ENCODE measurements at places on chromosomes 1 and 21.

DNA sequence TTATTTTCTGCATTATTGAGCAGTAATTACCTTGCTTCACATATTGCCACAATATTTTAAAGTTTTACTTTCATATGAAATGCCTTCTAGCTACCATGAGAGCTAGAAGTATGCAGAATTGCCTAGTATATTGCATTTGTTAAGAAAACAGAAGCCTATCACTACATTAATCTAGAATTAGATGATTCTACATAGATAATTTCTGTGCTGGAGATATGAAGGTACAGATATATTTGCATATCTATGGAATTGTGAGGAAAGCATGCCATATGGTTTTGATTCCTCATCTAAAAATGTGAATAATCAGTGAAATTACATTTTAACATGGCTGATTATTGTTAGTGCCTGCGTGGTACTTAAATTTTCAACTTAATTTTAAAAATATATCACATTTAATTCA lies 1418.3 kb downstream of the NCAM2 start:
- DNase-seq, result no peak

DNA sequence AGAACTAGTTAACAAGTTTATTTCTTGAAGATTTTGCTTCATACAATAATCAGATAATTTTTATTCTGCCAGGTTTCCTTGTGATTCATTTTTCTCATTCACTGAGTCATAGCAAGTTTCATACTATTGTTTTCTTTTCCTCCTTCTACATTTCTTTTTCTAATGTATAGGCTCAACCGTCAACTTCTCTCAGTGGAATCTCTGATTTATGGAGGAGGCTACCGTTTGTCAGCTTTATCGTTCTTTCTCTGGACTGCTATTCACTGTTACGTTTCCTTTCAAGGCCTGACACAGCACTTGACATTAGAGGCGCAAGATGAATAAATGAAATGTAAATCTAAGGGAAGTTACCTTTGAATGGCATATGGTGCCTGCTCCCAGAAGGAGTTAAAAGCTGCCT lies 284.3 kb upstream of the NR5A2 start:
- DNase-seq, result no peak

- no peak for DNase-seq
These were observed 73.5 kb upstream of the AKT3 start for GRCh38 chr1:243923292-243924171.

DNA sequence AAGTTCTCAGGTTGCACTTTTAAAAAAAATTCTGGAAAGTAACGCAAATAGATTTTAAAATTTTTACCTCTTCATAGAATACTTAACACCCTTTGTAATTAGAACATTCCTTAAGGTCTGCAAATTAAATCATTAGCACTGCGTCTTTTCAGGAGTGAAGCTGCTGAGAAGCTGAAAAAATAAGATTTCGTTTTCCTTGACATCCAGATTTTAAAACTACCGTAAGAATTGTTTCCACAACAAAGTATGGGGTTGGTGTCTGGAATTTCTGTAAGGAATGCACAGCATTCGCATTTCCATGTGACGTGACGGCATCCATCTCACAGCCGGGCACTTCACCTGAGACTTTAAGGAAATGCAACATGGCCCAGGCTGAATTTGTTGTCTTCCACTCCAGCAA lies 76.3 kb upstream of the COX20 start:
- no peak for DNase-seq

GRCh38 chr1:6188466-6188865 lies 8.3 kb upstream of the CHD5 start:
- DNase-seq, result no peak

DNA sequence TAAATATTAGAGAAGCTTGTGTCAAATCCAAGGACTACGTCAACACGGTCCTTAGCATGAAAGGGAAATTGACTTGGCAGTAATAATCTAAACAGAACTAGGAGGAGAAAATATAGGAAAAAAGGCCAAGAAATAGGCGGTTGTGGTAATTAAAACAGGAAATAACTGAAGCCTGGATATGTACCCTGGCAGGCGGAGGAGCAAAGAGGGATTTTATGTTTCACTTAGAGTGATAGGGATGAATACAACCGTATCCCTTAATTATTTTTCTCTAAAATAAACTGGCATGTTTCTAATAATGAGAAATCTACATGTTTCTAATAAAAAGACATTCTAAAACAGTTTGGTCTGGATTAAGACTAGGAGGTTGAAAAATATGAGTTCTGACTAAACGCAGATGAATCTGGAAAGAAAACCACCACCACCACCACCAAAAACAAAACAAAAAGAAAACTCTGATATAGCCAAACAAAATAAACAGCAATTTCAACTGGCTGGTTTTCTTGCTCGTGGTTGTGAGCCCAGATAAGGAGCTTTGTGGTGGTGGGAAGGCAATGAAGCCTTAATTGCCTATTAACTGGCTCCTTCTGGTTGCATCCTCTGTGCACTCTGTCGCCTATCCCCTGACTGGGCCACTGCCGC lies 334.2 kb upstream of the SNX7 start:
- DNase-seq, result no peak

DNA sequence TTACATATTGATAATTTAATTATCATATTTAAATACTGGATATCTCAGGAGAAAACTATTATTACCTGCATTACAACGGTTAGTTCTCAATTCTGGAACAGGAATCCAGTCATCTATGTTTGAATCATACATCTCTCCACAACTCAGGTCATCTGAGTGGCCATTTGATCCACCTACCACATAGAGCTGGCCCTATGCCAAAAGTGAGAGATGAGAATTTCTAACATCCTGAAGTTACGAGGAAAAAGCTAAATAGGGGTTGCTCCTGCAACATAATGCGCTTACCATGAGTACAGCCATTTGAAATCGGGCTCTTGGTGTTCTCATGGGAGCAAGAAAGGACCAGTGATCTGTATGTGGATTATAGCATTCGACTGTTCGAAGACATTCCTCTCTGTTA lies 16.9 kb downstream of the IVNS1ABP start:
- DNase-seq, result no peak

GRCh38 chr21:29582855-29583254 lies 284.1 kb downstream of the BACH1 start:
- DNase-seq, result no peak

DNA sequence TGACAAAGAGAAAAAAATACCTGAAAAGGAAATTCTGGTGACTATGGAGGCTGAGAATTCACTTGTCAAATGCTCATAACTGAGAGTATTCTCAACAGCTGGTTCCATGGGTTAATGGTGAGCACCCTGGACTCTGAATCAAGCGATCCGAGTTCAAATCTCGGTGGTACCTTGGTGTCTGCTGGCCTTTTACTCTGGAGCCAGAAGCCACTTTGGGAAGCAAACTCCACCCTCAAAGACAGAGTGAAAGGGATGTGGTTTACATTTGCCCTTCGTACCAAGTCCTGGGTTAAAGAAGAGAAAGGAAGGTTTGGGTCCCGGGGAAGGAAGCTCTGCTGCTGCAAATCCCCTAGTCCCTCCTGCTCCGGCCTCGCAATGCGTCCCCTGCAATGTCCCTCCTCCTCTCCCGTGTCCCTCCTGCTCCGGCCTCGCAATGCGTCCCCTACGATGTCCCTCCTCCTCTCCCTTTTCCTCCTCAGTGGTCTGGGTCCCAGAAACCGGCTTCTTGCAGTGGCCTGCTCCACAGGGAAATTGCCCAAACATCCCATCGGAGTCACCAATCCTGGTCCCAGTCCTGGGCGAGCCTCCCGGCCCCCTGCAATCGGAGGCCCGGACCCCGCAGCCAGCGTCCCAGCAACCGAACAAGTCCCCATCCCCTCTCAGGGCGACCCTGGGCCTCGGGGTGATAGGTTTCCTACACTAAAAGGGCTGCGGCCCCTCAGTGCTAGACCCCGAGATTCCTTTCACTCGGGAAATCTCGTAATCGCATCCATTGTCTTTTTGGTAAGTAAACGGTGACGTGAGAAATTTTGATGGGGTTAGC lies 129.4 kb downstream of the PPIAL4G start:
- no peak for DNase-seq

- DNase-seq, result no peak
These were observed 13.8 kb upstream of the SPRR5 start for GRCh38 chr1:152933196-152933595.

- DNase-seq, result no peak
These were observed 14.6 kb downstream of the KIF17 start for GRCh38 chr1:20703124-20703756.

DNA sequence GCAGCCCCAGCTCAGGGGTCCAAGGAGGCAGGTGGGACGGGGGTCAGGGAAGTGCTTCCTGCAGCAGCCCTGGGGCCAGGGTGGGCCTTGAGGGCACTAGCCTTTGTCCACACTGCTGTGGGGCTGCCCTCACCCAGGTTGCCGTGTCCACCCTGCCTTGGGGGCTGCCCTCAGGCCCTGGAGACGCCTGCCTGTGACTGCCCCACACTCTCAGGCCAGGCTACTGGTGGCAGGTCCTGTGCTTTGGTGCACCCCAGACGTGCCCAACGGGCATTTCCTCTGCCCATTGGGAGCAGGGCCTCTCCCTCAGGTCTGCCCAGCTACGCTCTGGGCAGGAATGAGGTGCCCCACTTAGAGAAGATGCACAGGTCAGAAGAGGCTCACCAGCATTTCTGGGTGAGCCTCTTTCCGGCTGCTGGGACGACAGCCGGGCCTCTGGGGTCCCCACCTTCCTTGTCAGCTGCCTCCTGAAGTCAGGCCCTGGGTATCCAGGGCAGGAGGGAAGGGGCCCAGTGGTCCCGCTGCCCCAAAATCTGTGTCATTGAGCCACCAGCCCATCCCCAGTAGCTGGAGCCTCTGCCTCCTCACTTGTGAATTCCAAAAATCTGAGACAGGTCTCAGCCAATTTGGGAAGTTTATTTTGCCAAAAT lies 2.7 kb upstream of the MMEL1 start:
- DNase-seq, result no peak

GRCh38 chr1:172833954-172834353 lies 175.1 kb downstream of the FASLG start:
- DNase-seq, result no peak

DNA sequence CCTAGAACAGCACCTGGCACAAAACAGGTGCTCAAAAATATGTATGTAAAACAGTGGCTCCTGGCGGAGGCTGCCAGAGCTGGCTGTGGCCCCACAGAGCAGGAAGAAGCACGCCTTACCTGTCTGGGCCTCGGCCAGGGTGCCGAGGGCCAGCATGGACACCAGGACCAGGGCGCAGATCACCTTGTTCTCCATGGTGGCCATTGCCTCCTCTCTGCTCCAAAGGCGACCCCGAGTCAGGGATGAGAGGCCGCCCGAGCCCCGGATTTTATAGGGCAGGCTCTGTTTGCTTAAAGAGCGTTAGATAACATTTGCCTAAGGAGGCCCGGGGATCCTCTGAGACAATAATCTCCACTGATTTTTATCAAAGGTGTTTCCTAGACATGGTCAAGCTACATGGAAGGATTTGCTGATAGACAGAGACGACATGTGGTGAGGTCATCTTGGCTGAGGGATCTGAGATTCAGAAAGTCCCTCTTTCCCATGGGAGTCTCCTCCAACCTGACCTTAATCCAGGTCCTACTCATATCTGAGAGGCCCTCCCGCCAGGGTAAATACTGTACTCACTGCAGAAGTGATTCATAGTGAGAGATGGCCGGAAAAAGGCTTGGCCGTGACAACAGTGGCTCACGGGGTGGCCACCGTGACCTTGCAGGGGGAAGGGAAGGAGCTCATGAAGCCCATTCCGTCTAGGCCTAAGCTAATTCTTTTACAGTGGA lies at the start of gene TFF1:
TFF1 (minus strand) TSS at position 244 of the 719 bp plus-strand sequence; CDS start at position 204, 40 bp downstream.
- no peak for DNase-seq

DNA sequence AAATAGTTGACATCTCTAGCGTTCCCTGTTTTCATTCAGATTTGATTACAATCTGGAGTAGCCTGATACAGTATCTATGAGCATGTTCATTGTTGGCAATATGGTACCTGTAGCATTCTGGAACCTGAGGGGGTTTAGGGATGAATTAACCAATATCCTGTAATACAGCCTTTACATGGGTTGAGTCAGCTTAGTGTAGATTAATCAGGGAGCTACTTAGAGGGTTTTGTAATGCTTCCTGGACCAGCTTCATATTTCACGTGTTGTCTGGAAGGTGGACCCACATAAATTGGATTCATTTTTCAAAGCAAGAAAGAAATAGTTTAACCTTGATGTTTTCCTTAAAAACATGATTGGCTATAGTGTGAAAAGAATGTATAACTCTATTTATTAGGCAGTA lies 3.6 kb downstream of the OTUD3 start:
- no peak for DNase-seq

DNA sequence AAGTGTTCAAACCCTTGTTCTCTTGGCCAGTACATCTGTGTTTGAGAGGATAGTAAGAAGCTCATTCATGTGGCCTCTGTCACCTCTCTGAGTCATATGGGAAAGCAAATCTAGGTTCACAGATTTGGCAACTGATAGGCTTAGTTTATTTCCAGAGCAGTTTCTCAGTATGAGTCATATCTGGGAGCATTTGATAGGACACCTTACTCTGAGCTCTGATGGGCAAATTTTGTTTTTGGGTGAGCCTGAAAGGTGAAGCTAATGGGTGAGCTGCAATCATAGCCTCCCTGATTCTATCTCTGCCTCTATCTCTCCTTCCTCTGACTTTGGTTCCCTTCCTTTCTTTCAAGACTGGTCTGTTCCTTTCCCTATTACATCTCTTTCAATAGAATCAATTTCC lies 134.4 kb downstream of the S1PR1 start:
- DNase-seq, result no peak

DNA sequence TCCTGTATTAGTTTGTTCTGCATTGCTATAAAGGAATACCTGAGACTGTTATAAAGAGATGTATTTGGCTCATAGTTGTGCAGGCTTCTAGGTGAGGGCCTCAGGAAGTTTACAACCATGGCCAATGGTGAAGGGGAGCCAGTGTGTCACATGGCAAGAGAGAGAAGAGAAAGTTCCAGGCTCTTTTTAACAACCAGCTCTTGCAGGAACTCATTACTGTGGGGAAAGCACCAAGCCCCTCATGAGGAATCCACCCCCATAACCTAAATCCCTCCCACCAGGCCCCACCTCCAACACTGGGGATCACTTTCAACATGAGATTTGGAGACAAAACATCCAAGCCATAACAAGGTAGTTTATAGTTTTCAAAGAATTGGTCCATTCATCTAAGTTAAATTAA lies 5.0 kb upstream of the MEAF6 start:
- DNase-seq, result peak; percentile 26

- no peak for DNase-seq
These were observed 1.5 kb upstream of the CRABP2 start for GRCh38 chr1:156706657-156707416.

- no peak for DNase-seq
These were observed 179.9 kb downstream of the DPYD start for GRCh38 chr1:97740891-97741290.

DNA sequence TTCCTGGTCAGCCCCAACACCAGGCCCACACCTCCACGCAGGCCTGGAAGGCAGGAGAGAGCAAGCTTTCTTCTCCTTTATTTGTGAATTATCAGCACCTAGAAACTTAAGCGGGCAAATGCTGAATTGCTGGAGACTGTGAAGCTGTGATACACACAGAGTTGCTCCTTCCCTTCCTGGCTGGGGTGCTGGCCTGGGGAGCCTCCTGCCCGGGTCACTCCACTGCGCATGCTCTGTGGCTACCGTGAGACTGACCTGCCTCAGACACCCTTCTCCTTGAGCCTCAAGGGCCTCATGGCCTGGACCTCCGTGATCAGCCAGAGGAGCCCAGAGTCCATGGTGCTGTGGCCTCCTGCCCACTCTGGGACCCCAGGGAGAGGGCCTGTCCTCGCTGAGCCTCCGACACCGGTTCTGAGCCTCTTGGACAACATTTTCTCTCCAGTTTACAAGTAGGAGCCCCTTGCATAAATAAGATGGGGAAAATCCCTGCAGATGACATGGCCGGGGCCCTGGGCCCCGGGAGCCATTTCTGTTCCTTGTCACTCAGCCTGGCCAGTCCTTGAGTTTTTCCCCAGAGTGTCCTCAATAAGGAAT lies 18.0 kb downstream of the AGPAT3 start:
- DNase-seq, result no peak
